ENCODE measurements at places on chromosomes 6 and 20.
A peak's percentile ranks its signal among the peaks of the same experiment; 100 is the strongest.

GRCh38 chr6:152206072-152206818 is 398.8 kb downstream of the ESR1 start:
- peak; percentile 17 for DNase-seq

DNA sequence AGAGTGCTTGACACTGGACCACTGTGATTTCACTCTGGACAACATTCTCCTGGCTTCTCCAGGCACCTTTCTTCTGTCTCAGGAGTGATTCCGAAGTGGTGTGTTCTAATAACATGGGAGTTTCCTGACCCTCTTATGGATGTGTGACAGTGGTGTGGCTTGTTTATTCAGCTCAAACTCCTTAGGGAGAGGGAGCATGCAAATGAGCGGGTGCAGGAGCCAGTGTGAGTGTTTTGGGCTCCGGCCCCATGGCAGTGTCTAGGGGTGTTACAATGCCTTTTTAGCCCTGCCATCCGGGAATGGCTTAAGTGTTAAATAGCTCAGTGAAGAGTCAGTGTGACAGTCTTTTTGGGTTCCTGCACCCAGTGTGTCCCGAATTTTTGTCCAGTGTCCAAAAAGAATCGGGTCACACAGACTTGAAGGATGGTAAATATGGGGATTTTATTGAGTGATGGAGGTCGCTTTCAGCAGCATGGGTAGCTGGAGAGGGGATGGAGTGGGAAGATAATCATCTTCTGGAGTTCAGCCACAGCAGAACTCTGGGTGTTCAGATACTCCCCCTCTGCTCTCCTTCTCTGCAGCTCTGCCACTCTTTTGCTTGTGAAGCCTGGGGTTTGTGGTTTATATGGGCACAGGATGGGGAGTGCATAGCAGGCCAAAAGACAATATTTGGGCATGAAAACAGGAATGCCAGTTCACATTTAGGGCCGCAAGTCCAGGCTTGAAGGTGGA is 928.9 kb upstream of the CITED2 start:
- no peak for DNase-seq

- DNase-seq = no peak
These were observed 48.3 kb downstream of the ARID1B start for GRCh38 chr6:156825475-156825874.

DNA sequence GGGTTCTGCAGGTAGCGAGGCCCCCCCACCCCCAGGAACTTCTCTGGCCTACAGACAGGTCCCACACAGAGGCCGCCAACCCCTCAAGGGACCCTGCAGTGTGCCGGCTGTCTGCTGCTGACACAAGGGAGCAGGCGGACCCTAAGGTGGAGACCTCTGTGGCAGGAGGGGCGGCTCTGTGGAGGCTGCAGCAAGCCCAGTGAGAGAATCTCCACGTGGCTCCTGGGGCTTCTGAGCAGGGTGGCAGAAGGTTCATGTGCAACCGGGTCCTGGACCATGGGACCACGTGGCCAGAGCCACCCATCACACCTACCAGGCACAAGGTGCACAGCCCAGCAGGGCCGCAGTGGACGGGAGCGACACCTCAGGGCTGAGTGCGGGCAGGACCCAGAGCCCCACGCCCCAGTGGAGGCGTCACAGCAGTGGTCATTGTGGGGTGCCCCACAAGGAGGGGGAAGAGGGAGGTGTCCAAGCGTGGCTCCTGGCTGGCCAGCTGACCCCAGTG is 4.3 kb downstream of the ARFRP1 start:
- DNase-seq = no peak

GRCh38 chr6:115729036-115729435 is 331.7 kb downstream of the FRK start:
- DNase-seq = no peak

GRCh38 chr6:123316733-123317323 is 319.9 kb downstream of the TRDN start:
- no peak for DNase-seq

DNA sequence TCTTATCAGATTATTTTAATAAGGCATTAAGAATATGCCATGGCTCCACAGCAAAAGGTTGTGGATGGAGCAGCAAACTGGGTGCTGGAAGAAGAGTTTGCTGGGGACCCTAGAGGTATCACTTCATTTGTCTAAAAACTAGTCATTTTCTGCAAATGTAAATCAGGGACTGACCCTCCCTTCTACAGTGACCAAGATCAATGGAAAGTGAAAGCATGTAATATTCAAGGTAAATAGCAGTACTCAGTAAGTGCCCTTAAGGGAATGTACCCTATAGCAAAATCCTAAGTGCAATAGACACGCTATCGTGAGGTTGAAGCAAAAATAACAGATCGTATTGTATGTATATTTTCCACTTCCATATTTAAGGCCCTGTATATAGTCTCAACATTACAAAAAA is 38.7 kb downstream of the TRDN start:
- DNase-seq = no peak

- no peak for DNase-seq
These were observed 18.7 kb downstream of the GATA5 start for GRCh38 chr20:62457098-62457497.

DNA sequence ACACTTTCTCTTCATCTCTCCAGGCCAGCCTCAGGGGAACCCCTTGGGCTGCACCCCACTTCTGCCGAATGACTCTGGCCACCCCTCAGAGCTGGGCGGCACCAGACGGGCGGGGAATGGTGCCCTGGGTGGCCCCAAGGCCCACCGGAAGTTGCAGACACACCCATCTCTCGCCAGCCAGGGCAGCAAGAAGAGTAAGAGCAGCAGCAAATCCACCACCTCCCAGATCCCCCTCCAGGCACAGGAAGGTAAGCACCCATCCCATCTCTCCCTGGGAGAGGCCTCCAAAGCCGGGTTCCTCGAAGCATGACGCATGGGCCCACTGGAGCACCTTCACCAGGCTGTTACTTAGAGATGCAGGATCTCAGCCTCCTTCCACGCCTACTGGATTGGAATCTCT is 11.3 kb downstream of the MDFI start:
- no peak for DNase-seq

GRCh38 chr20:1788044-1788443 is 107.2 kb upstream of the SIRPA start:
- no peak for DNase-seq

GRCh38 chr20:19907326-19908056 is 109.7 kb upstream of the NAA20 start:
- DNase-seq = no peak

DNA sequence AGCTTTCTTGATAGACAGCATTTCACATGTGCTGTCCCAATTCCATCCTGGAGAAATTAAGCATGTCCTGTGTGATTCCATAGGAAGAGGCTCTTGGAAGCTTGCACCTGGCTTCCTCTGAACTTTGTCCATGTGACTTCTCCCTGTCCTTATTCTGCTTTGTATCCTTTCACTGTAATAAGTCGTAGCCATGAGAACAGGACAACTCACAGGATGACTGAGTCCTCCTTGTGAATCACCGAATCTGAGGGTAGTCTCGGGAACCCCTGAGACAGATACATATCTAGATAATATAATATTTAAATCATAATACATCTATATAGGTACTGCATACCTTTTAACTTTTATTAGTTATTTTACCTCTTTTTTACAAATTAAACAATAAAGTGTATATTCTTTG is 156.7 kb upstream of the THEMIS start:
- DNase-seq = no peak

DNA sequence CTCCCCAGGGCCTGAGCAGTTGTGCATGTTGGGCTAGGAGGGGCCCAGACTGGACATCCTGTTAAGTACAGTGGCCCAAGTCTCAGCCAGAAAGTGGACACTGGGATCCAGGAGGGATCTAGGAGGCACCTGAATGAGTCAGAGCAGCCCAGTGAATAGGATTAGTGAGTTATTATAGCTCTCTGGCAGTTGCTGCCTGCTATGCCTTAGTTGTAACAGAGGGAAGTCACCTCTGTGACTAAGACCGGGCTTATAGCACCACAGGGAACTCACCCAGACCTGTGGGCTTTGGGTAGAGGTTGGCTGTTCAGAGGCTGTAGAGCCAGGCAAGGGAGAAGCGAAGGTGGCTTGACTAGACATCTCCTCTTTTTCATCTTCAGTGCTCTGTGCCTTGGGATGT is 39.0 kb upstream of the AAR2 start:
- no peak for DNase-seq
